GM20000 (cell line): ENCODE measurements at places on chromosomes 4 and X.

GRCh38 chr4:139028191-139028661 lies 12.6 kb downstream of the NOCT start:
- no peak for DNase-seq

GRCh38 chrX:134482371-134482770 lies 22.4 kb downstream of the HPRT1 start:
- DNase-seq, result no peak

DNA sequence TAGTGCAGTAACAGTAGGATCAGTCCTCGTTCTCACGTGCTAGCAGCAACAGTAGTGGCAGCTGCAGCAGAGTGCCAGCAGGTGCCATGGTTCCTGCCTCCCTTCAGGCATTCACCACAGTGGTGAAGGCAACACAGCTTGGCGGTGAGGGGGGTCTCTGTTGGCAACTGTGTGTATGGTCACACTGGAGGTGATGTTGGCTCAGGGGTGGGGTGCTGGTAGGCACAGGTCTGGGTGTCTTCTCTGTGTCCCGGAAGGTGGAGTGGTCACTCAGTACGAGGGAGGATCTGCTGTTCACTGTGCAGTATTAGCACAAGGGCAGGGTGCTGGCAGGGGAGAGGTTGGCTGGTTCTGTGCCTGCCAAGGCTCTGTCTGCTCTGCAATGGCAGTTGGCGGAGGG lies 671.8 kb downstream of the CCSER1 start:
- DNase-seq, result no peak

DNA sequence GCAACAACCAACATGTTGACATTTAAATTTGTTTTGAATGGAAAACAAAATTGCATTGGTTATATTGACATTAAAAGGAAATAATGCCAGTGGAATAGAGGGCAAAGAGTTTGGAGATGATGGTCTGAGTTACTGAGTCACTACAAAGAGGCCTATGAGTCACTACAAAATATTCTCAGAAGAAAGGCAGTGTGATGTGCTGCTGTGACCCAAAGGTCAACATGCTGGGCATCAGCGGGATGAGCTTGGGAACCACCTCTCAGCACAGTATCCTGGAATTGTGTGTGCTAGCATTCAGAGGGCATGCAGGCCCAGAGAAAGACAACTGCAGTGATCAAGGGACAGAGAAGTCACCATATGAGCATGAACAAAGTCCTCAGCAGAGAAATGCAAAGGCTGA lies 2.8 kb downstream of the CMC4 start:
- no peak for DNase-seq

- no peak for DNase-seq
Observed at GRCh38 chrX:9586992-9587392, 122.1 kb downstream of the TBL1X start.

- no peak for DNase-seq
Observed at GRCh38 chr4:182832352-182833120, 84.7 kb downstream of the DCTD start.

DNA sequence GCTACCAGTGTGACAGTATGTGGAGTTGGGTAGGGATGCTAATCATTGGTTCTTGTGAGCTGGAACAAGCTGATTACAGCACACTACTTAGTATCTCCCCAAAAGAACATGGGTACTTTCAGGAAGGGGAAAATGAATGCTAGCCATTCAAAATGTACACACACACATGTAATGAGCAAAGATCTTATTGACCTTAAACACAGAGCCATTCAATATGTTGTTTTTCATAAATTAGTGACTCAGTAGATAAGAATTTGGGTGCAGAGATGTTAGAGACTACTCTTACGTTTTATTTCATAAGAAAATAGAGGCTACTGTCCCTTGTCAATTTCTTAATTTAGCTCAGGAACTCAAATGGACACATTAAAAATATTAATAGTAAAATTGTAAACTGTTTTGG lies 509.5 kb upstream of the ATOH1 start:
- DNase-seq, result no peak

- no peak for DNase-seq
Observed at GRCh38 chrX:22037911-22038537, 5.9 kb downstream of the PHEX start.

GRCh38 chr4:71267244-71267643 lies 71.6 kb upstream of the SLC4A4 start:
- no peak for DNase-seq

GRCh38 chr4:77199701-77200100 lies 42.7 kb downstream of the CCNG2 start:
- no peak for DNase-seq

- DNase-seq, result no peak
Observed at GRCh38 chr4:48033825-48034413, 17.3 kb downstream of the NIPAL1 start.

DNA sequence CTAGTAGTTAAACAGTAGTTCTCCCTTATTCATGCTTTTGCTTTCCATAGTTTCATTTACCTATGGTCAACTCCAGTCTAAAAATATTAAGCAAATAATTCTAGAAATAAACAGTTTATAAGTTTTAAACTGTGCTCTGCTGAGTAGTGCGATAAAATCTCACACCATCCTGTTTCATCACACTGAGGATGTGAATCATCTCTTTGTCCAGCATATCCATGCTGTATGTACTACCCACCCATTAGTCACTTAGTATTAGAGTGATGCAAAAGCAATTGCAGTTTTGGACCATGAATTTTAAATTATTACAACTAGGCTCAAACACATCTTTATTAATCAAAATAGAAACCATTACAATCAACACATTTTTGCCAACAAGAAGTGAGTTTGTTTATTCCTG lies 187.4 kb downstream of the TEX13C start:
- no peak for DNase-seq

- no peak for DNase-seq
Observed at GRCh38 chr4:88341227-88342192, 37.1 kb upstream of the HERC6 start.

DNA sequence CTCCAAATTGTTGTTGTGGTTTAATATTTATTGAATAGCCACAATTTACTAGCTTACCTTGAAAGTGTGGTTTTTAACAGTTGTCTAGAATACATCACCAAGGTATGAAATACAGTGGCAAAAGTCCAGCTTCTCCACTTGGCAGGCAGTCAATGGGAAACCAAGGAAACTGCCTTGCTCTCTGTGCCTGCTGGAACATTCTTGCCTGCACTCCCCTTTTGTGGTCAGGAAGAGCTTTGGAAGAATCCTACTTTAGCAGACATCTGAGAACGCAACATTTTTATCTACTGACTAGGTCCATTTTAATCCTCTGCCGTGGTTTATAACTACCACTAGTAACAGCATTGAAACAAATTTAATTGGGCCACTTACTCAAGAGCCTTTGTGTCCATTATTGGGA lies 64.5 kb downstream of the TENM3 start:
- DNase-seq, result no peak

DNA sequence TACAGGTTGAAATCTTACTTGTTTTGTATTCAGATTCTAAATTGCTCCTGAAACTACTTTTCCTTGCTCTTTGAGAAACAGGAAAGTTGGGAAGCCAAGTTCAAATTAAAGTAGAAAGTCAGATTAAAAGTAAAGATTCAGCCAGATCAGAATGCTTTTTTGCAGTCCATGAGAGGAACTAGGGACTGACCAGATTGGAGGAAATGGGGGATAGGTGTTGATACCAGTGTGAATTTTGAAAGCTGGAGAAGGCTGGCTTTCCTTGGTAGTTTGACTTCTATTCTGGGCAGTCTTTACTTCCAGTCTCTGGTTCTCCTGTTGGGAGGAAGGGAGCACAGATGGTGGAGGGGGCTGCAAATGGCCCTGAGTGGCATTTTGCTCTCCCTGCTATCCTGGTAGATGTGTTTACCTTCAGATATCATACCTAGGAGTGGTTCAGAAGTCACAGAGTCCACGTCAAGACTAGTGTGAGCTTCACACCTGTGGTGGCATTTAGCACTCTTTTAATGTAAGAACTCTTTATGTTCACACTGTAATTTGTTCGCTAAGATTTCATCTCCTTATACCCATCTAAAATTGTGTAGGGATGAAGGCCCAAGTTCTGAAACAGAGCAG lies 68.8 kb downstream of the FNIP2 start:
- DNase-seq, result no peak

GRCh38 chr4:1139860-1140259 lies 26.5 kb upstream of the RNF212 start:
- DNase-seq, result no peak

GRCh38 chr4:106497271-106497670 lies 128.7 kb upstream of the GIMD1 start:
- DNase-seq, result no peak
